Stimulated activated CD4-positive, alpha-beta T cell treated with anti-CD3 and anti-CD28 coated beads, Interleukin-15, amount 100 ng/mL, for 1 hour (primary cell): ENCODE measurements at places on chromosomes 11 and 22.

DNA sequence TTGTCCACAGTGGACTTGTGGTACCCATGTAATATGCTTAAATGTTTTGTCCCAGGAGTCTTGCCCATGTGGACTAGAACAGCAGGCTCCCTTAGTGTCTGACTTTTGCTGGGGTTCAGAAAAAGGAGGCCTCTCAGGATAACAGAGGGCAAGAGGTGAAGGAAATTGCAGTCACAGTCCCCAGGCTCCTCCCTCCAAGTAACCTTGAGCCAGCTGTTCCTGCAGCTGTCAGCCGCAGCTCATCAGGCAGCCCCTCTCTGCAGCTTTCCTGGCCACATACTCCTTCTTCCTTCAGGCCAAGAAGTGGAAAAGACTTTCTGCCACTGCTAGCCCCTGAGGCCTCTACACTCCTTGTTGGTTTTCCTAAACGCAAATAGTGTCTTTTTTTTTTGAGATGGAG is 6.3 kb upstream of the MYO18B start:
- no peak for DNase-seq

- no peak for DNase-seq
Measured at GRCh38 chr22:43005106-43005505, 9.8 kb downstream of the PACSIN2 start.

DNA sequence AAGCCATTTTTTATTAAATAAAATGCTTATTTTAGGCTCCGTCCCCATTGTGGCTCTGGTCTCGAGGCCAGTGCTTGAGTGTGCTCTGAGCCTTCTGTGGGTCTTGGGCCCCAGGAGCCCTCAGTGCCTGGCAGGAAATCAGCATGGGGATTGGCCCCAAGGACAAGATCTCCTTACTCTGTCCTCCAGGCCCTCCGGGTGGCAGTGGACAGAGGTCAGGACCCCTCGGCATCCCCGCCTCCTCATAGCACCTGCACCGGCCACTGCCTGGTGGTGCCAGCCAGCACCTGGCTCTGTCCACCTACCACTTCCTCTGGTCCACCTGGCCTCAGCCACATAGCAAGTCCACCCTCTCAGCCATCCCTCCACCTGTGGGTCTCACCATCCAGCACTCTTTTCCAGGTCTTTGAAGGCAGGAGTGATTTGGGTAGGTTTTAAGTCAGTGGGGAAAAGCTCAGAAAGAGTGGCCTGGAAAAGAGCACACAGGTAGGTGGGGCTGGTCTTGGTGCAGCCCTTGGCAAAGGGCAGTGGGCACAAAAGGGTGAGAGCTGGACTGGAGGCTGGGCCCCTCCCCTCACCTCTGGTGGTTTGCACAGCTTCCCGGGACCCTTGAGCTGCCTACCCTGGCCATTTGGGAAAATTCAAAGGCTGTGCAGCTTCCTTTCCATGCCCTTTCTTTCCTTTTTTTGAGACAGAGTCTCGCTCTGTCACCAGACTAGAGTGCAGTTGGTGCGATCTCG is 3.5 kb downstream of the CLDN5 start:
- DNase-seq: no peak

- no peak for DNase-seq
Measured at GRCh38 chr11:90349731-90350130, 126.9 kb upstream of the CHORDC1 start.

- DNase-seq: no peak
Measured at GRCh38 chr22:36563444-36563843, 34.5 kb upstream of the EIF3D start.

DNA sequence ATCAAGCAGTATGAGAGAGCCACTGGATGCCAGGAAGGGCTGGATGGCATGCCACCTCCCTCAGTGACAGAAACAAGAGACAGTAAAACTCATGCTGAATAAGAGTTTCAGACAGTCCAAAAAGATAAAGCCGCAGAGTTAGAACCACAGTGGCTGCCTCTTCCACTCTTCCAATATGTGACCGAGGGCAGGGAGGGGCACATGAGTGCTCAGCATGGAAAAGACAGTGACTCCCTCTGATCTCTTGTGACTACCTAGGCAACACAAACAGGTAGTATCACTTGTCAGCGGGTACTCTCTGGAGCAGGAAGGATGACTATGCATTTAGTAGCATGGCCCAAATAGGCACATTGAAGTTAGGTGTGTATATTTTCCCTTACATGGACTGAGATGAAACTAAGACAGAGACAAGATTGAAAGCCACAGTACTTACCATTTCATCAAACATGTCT is 295.4 kb downstream of the CADM1 start:
- DNase-seq: no peak
